ENCODE measurements at places on chromosomes 6 and 20.

DNA sequence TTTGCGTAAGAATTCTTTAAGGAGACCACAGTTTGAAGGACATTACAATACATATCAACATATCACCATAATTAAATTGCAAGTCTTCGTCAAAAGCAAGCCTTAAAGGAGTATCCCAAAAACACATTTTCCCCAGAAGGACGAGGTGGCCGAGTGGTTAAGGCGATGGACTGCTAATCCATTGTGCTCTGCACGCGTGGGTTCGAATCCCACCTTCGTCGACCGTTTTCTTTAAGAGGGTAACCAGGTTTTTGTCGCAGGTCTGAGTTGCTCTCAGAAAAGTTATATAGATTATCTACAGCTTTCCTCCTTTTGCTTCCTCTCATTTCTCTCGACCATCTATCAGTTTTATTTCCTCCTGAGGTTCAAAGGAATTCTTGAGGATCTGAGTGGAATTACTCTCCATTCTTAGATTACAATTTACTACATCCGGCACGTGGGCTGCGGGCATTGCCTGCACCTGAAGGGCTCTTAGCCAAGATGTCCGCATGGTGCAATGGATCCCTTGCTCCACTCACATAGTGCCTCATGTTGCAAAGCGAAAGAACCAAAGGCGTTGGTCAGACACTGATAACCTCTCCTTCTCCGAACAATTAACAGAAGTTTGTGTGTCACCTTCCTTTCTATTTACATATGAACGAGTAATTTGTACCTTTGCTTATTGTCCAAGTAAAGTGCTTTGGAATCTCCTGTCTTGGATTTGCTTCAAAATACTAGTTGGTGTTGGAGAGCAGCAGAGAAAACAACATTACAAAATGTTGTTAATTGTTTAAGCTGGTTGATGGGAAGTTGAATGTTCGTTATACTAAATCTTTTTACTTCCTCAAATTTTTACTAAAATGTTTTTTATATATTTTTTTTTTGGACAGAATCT lies 14.0 kb downstream of the POM121L2 start:
- DNase-seq, result peak; percentile 68

DNA sequence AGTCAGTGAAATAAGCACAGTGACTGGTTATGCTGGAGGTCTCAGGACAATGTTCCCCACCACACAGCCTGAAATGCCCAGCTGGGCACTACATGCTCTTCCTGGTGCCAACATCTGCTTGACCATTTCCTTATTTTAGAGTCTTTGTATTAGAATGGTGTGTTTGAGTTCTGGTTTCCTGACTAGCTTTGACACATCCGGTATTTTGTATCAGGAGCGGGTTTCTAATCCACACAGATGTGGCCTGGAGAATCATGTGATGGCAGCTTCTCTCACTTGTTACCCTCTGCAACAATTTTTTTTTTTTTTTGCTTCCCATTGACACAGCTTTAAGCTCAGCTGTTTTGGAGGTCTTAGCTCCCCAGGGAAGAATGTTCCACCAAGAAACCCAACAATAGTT lies 164.5 kb upstream of the CST7 start:
- DNase-seq, result no peak

DNA sequence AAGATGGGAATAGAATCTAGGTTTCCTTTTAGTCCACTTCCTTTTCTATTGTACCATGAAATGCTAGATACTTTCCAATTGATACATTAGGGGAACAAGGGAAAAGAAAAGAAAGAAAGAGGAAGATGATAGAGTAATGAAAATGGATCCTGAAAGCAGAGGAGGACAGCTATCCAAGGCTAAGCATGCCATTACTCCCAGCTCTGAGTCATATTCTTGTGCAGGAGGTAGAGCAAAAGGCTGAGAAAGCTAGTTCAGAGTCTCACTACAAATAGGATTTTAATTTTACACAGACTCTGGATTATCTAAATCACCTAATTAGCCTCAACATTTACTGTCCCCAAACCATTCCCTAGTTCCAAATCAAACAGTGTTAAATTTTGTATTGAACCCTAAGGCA lies 23.6 kb downstream of the RWDD2A start:
- no peak for DNase-seq

DNA sequence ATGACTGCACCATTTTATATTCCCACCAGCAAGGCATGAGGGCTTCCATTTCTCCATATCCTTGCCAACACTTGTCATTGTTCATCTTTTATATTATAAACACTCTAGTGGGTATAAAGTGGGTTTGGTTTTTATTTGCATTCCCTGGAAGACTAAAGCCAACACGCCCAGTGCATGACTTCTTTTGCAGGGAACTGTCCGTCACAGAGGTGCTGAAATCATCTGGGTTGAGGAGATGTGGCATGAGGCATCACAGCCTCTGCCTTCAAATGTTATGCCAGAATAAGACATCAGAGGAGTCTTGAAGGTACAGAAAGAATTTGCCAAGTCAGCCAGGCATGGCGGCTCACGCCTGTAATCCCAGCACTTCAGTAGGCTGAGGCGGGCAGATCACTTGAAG lies 29.9 kb upstream of the FAM210B start:
- DNase-seq, result peak; percentile 14

GRCh38 chr6:139525415-139525814 lies 151.0 kb upstream of the CITED2 start:
- DNase-seq, result peak; percentile 48

GRCh38 chr6:68640491-68640835 lies 5.4 kb downstream of the ADGRB3 start:
- no peak for DNase-seq

- no peak for DNase-seq
These were observed 8.6 kb downstream of the BPIFB3 start for GRCh38 chr20:33062105-33062824.

- peak; percentile 53 for DNase-seq
These were observed 121.4 kb upstream of the DST start for GRCh38 chr6:56764081-56764566.

GRCh38 chr6:154675602-154676088 lies 57.6 kb upstream of the SCAF8 start:
- peak; percentile 92 for DNase-seq

GRCh38 chr6:43860285-43860684 lies 90.3 kb downstream of the VEGFA start:
- DNase-seq, result no peak

GRCh38 chr6:101747716-101748115 lies 354.2 kb downstream of the GRIK2 start:
- DNase-seq, result no peak

DNA sequence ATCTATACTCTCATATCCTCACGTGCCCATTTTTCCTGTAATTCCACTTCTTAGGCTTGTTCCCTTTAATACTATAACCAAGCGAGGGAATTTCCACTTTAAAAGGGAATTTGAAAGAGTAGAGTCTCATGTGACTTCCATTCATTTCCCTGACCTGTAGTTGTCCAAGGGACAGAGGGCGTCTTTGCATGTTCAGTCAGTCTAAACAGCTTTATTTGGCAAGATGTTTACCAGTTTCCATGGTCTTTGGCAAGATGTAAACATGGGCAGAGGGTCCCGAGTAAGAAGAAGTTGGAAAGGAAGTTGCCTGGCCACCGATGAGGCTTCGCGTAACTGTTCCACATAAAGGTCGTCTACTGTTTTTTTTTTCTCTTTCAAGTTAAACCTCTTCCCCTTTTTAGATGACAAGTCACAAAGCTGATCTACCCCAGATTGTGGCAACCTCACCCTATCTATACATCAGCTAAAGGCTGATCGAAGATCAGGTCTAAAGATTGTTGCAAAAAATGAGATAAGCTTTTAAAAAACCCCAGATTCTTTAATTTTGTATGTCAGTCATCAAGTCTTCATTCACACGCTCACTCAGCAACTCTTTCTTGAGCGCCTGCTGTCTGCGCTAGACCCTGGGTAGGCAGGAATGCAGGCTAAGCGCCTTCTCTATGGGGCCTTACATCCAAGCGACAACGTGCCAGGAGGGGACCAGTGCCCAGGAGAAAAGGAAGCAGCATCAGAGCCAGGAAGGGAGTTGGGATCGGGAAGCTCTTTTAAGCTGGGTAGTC lies 31.7 kb upstream of the CCR6 start:
- no peak for DNase-seq

DNA sequence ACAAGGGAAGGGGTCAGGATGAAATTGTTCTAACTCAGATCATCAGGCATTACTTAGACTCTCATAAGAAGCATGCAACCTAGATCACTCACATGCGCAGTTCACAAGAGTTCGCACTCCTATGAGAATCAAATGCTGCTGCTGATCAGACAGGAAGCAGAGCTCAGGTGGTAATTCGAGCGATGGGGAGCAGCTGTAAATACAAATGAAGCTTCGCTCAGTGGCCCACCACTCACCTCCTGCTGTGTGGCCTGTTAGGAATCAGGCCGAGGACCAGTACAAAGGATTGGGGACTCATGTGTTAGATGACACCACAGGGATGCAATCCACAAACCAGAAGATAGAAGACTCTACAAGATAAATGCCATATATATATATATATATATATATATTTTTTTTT lies 31.5 kb upstream of the TOP1 start:
- no peak for DNase-seq

GRCh38 chr20:24735263-24735662 lies 213.8 kb upstream of the CST7 start:
- DNase-seq, result no peak

GRCh38 chr6:168302534-168302933 lies 17.0 kb downstream of the DACT2 start:
- no peak for DNase-seq

GRCh38 chr6:80179695-80180094 lies 73.2 kb downstream of the BCKDHB start:
- no peak for DNase-seq

- DNase-seq, result no peak
These were observed 898.2 kb downstream of the KIF16B start for GRCh38 chr20:15675061-15675514.

- no peak for DNase-seq
These were observed 228.9 kb downstream of the ANKRD60 start for GRCh38 chr20:57999465-58000111.

DNA sequence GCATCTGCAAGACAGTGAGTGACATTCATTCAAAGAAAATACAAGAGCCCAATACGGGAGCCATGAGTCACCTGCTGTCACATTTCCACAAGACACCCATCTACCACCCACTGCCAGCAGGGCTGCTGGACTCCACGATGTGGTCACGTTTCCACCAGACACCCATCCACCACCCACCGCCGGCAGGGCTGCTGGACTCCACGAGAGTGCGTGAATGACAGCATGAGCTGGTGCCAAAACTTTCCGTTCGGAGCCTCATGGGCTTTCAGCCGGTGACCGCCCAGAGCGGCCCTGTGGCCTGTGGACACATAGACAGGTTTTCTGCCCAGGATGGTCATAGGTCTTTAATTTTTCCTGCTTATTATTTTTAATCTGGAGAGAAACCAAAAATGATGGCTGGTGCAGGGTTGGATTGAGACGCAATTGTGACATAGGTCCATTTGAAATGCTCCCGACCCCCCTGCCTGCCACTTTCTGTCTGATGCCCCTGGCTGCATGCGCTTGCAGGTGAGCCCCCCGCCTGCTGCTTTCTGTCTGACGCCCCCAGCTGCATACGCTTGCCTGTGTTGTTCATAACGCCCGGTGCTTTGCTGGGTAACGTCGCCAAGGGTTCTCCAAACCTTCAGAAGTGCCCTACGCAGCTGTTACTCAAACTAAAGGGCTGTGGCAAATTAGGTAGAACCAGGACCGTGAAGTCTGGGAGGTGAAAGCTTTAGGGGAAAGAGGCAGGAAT lies 59.1 kb upstream of the SMOC2 start:
- no peak for DNase-seq

- no peak for DNase-seq
These were observed 119.1 kb upstream of the CD93 start for GRCh38 chr20:23205211-23205610.

GRCh38 chr6:104705095-104705707 lies 154.5 kb downstream of the HACE1 start:
- DNase-seq, result peak; percentile 76

GRCh38 chr6:150298030-150298380 lies 70.8 kb upstream of the IYD start:
- no peak for DNase-seq

DNA sequence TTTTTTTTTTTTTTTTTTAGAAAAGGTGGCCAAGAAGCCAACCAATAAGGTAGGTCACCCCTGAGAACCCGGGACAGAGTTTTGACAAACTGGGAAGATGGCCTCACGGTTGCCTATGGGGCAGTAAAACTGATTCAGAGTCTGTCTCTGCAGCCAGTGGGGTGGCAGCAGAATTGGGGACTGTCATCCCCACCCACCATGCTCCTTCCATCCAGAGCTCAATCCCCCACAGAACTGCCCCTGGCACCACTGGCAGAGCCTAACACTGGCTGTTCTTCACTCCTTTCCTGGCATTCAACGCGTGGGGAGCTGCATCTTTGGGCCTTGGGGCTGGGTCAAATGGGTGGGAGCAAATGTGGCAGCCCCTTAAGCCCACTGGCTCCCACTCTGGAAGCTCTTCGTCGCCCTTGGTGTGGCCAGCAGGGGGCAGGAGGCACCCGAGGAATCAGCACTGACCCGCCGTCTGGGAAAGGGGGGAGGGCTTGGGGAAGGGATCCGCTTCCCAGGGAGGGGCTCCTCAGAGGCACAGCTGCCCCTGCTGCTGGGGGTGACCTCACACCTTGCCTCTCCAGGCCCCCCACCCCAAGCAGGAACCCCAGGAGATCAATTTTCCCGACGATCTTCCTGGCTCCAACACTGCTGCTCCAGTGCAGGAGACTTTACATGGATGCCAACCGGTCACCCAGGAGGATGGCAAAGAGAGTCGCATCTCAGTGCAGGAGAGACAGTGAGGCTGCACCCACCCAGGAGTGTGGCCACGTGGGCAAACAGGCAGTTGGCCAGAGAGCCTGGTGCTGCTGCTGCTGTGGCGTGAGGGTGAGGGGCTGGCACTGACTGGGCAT lies 10.4 kb downstream of the CD40 start:
- no peak for DNase-seq

- DNase-seq, result no peak
These were observed 9.1 kb downstream of the PRND start for GRCh38 chr20:4730780-4731179.

DNA sequence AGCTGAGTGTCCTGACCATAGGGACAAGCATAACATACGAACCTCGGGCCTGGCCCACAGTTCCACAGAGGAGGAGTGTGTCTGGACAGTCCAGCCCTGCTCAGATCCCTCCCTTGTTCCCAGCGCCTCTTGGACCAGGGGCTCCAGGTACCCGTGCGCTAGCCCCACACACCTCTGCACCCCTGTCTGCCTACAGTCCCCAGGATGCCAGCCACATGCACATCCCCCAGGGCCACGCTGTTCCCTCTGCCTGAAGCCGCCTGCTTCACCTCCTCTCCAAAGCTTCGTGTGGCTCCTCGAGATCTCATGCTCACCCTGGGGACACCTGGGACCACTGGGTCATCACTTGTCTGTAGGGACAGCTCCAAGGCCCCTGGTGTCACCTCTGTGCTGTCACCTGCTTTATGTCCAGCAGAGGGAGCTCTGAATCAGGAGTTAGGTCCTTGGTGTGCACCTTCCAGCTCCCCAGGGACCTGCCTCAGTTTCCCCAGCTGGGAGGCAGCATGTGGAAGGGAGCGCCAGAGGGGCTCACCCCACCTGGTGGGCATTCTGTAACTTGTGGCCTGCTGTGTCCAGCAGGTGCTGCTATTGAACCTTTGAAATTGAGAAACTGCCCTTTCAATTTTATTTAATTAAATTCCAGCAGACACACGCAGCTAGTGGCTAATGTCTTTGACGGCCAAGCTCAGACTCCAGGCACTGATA lies 7.3 kb upstream of the YTHDF1 start:
- peak; percentile 35 for DNase-seq

Data from fibroblast of skin of right biceps (primary cell).